CD4-positive, CD25-positive, alpha-beta regulatory T cell (primary cell): ENCODE measurements at places on chromosomes 16 and 17.

DNA sequence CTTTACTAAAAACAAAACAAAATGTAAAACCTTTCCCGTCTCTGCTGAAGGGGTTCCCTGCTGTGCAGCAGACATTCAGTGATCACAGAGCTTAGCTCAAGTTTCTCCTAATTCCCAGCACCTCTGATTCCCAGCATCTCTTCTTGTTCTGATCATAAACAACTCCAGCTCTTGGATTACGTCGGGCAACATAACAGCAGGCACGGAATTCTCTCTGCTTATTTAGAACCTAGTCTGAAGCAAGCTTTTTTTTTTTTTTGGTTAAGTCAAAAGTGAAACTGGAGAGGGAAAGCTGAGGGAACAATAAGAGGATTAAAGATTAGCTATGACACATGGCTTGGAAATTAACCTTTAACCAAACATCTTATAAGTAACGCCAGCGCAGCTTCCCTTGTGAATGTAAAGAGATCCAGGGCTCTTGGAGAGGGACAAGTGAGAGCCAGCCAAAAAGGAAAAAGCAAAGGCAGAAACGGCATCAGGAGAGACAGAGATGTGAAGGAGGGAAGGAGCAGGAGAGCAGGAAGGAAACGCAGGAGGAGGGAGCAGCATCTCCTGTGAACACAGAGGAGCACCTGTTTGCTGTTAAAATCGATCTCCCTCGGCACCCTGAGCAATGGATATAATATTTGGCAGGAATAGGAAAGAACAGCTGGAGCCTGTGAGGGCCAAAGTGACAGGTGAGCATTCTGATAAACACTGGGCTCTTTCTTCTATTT, at the start of gene BCO1:
Gene BCO1, plus strand, starts transcription at position 394 of the 716 bp plus-strand sequence. Its CDS starts 220 bp downstream, at position 614.
- DNase-seq = no peak

- no peak for DNase-seq
Observed at GRCh38 chr16:28181515-28181914, 30.2 kb downstream of the XPO6 start.

GRCh38 chr16:56858374-56858773, 6.6 kb upstream of the SLC12A3 start:
- DNase-seq = no peak

DNA sequence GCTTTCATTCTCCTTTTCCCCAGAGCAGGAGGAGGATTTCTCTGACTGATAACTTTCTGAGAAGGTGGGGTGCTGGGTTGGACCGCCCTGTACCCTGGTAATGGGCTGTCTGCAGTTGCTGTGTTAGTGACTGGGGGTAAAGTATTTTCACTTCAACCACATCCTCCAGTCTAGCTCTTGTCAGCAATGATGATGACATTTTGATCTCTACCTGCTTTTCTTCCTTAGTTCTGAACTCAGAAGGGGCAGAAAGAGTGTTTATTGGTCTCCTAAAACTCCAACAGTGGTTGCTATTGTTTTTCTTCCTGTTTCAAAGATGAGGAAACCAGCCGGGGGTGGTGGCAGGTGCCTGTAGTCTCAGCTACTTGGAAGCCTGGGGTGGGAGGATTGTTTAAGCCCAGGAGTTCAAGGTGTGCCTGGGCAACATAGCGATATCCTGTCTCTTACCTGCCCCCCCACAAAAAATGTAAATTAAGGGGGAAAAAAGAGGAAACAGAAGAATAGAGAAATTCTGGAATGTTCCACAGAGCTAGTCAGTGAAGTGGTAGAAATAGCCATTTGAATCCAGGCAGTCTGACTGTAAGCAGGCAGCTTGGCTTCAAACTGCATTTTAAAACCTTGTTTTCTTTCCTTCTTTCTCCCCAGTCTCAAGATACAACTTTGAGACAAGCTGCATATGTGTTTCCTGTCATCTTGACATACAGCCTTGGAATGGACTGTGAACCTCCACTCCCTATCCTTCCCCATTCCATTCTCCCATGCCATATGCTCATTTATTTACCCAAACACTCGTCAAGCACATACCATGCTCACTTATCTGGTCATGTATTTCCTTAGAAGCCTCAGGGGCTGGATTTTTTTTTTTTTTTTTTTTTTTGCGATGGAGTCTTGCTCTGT, 3.3 kb upstream of the N4BP1 start:
- DNase-seq = peak; percentile 55

DNA sequence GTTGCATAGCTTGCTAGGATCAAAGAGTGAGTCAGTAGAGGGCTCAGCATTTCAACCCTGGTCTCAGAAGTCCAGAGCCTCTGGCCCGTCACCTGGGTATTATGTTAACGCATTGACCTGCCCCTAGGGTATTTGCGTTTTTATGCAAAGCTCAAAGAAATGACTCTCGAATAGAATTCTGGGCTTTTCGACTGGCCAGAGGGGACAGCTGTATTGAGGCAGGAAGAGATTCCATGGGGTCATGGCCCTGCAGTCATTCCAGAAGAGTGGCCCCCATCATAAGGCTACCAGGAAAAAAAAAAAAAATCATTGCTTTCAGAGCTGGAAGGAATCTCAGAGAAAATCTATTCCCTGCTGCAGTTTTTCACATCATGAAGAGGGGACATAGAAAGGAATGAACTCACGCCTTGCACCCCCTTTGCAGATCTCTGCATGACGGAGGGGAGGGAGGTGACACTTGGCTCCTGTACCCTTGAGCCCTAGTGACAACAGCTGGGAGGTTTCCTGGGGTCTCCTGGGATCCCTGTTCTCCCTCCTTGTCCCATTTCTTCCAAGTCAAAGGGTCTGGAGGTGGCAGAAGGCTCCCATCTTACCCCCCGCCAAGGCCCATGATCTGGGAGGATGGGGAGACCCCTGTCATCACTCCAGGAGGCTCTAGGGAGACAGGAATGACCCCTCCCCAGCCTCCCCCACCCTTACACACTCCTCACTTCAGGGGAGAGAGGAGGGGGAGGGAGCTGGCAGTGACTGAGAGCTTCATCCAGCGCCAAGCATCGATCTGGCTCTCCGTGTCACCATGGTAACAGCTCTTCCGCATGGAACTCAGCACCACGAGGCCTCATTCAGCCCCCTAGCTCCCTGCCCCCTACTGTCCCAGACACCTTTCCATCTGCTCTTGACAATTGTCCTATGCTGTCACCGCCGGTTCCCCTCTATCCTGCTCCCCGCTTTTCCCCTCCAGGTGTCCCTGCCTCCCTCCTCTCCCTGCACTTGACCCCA, 35.8 kb downstream of the GP2 start:
- DNase-seq = no peak

GRCh38 chr17:19713901-19714361, 2.5 kb downstream of the SLC47A2 start:
- no peak for DNase-seq

GRCh38 chr16:68800257-68800875, 43.0 kb upstream of the TANGO6 start:
- peak; percentile 11 for DNase-seq

- no peak for DNase-seq
Observed at GRCh38 chr16:56551796-56552738, 12.8 kb upstream of the MT4 start.

DNA sequence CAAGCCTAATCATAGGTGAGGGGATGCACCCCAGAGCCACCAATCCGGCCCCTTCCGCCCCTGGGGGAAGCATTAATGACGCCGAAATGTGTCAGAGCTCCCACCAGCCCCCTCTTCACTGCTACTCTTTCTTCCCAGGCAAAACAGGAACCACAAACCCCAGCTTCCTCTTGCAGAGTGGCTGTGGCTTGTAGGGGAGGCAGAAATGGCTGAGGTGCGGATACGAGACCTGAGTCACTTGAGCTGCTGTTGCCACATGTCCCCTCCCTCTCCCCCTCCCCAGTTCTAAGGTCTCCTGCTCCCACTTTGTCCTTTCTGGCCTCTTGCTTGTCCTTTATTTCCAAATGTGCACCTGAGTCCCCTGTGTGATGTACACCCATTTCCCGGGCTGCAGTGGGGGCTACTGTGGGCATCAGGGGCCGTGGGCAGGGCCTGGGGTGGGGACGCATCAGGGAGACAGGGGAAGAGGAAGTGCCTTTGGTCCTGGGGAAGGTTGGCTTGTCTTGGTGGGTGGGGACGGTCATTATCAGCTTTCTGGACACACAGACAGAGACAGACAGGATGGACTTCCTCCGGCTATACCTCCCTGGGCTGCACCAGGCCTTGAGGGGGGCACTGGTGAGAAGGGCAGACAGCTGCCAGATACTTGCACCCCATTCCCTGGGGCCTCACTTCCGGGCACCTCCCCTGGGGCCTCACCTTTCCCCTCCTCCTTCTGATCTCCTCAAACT, at the start of gene APOBR:
Gene APOBR, plus strand, starts transcription at position 523 of the 731 bp plus-strand sequence. Its CDS starts 39 bp downstream, at position 562.
- peak; percentile 96 for DNase-seq

DNA sequence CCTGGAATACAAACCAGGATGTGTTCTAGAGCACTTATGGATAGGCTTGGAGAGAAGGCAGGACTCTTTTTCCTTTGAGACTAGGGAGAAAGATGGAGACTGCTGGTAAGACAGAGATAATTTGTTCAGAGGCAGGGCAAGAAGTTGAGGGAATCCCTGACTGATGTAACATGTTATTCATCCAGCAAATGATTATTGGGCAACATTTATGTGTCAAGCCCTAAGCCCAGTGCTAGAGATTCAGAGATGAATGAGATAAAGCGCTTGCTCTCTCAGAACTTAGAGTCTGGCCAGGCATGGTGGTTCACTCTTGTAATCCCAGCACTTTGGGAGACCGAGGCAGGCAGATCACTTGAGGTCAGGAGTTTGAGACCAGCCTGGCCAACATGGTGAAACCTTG, 47.8 kb upstream of the NUFIP2 start:
- DNase-seq = no peak

DNA sequence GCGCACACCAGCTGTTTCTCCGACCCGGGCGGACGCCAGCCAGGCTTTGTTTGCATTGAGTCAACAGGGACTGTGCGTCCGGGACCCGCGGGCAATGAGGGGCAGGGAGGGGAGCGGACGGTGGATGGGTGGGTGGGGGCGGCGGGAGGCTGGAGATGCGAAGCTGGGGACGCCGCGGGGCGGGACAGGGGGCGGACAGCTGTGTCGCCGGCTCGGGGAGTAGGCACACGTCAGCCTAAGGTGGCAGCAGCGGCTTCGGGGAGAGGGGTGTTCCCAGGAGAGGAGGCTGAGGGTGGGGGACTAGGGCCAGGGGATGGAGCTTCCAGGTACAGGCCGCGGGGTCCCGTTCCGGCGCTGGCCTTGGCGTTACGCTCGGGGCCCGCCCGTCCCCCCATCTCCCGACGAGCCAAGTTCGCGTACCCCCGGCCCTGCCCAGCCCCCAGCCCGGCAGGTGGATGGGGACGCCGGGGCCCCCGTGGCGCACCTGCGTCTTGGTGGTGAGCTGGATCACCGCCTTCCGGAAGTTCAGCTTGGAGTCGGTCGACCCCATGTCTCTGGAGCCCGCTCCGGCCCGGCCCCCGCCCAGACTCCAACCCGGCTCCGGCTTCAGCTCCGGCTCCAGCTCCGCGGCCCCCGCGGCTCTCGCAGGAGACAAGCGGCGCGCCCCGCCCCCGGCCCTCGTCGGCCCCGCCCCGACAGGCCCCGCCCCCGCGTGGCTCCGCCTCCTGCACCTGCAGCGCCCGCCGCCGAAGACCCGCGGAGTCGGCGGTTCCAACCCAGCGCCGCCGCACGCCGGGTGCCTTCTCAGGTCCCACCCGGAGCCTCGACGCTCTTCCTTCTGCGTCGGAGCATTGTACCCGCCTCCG, at the start of gene HID1:
Gene HID1, minus strand, starts transcription at position 653 of the 866 bp plus-strand sequence. Its CDS starts 103 bp downstream, at position 550.
- DNase-seq = peak; percentile 62
